Psoas muscle (tissue), 8 donors: ENCODE measurements at places on chromosomes 7 and 10. TPM values are rescaled to one million over a fixed set of nuclear protein-coding genes. Genes with fewer than 3 reads are reported as not detected.
A peak's percentile ranks its signal among the peaks of the same experiment; 100 is the strongest.

The CDHR1 gene
- 0.37 TPM for total RNA-seq

The NKX1-2 gene
- total RNA-seq: not detected

DNA sequence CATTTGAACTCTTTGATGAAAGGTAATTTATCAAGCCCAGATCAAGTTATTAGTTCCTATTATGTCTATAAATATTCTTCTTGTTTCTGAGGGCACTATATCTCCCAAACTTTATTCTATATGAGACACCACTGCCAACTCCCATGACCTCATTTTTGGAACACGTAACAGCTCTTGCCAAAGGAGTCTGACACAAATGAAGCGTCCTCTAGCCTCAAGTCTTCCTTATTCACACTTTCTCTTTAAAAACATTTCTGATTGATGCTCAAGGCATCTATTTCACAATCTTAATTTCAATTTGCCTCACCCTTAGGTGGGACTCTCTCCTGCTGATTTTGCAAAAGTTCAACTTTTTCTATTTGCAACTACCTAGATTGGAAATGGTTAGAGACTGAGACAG, 848.4 kb downstream of the GATA3 start:
- DNase-seq: no peak

GRCh38 chr10:102283890-102284289, 38.6 kb downstream of the GBF1 start:
- DNase-seq: no peak

GRCh38 chr10:33706191-33706590, 371.7 kb upstream of the NRP1 start:
- peak; percentile 55 for DNase-seq

The STEAP1B gene
- 0.90 TPM for total RNA-seq

The PAPOLB gene
- not detected for total RNA-seq

DNA sequence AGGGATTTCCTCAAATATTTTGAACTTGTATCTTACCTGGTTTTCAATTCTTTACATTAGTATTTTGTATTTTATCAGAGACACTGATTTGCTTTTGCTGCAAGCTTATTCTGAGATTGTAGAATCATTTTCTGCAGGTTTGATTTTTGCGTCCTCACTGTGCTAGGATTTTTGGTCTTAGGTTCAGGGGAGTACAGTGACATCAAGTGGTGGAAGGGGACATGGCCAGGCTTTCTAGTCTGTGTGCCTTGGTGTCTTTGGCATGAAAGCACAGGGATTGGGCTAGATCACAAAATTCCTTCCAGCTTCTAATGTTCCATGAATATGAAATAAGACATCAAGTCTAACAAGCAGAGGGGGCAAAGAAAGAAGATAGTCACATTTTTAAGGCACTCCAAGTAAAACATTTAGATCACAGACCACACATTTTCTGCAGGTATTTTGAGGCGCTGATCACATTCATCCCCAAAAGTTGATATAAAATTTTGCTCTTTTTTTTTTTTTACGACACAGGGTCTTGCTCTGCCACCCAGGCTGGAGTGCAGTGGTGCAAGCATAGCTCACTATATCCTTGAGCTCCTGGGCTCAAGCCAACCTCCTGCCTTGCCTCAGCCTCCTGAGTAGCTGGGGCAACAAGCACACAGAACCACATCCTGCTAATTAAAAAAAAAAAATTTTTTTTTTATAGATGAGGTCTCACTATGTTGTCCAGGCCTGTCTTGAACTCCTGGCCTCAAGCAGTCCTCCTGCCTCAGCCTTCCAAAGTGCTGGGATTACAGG, 124.4 kb downstream of the PON1 start:
- DNase-seq: no peak

GRCh38 chr10:50578949-50579348, 44.8 kb downstream of the SGMS1 start:
- no peak for DNase-seq

DNA sequence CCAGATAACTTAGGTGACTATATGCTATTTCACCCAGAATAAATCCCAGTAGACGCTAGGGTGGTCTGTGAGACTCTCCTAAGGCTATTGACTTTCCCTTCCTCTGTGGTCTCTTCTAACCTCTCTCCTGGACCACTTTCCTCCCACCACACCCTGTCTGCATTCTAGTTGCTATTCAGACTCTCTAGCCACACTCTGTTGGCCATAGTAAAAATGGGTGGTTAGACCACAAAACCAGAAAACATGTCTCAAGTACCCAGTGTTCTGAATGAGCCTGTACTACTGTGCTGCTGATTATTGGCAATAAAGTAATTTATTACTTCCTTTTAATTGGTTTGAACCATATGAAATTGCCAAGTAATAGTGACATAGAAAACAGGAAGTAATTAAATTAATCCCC, 240.8 kb downstream of the KIF20B start:
- no peak for DNase-seq

DNA sequence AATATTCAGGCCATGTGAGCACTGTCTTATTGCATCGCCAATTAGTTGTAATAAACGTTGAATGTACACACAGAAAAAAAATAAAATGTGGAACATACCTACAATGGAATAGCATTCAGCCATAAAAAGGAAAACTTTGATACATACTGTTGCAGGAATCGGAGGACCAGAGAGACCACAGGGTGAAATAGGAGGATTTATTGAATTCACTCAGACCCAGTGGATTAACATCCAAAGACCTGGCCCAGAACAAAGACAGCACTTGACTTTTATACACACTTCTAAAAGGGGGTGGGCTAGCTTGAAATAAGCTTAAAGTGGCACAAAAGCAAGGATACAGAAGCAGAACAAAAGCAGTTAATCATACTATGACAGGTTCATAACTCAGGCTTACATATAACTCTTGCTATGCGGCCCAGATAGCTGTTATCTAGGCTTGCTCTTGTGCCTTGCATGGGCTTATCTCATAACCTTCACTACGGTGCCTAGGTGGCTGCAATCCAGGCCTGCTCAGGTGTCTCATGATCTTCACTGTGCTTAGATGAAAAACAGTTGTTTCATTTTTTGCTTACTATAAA, 292.2 kb upstream of the TAC1 start:
- DNase-seq: no peak

DNA sequence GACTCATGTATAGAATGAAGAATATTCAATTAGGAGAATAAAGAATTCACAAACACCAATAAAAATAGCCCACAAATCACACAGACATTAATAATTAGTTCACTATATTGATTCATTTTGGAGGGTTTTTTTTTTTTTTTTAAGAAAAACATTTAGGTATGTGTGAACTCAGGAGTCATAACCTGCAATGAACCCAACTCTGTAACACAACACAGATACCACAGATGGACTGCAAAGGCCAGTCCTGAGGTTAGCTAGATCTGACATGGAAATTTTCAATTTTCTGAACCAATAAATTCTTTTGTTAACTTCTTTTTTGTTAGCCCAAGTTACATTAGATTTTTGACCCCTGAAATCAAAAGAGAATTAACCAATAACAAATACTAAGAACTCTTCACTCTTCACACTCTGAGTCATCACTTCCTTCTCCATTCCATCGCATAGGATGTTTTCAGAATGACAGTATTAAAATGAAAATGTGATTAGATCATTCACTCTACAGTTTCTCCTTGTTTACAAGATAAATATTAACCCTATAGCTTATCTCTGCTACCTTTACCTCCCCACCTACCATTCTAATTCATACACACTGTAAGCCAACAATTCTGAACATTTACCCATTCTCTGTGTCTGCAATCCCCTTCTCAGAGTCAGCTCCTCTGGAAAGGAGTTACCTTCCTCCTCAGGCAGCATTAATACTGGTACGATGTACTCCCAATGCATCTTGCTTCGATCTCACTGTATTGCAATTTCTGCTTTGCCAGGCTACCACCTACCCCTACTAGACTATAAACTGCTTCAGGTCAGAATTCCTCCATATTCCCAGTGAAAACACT, 141.5 kb downstream of the LRRN3 start:
- DNase-seq: no peak

The VPS41 gene
- total RNA-seq: 19.2 TPM

The ALOX5 gene
- total RNA-seq: 2.0 TPM

DNA sequence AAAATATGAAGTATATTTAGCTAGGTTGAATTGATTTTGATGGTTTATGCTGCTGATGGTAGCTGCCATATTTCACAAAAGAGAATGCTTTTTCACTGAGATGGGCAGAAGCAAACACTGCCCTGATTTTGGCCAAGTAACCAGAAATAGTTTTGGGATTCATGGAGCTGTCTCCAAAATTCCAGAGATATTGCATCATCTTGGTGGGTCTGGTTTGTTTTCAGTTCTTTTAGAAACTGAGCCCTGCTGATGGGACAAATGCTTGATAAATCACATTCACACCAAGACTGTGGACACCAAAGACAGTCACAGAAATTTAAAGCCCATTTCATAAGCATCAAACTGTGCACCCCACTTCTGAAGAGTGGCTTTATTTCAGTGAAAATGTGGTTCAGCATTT, 140.5 kb downstream of the BICC1 start:
- no peak for DNase-seq

GRCh38 chr10:88243836-88244730, 339.0 kb downstream of the RNLS start:
- DNase-seq: peak; percentile 57

DNA sequence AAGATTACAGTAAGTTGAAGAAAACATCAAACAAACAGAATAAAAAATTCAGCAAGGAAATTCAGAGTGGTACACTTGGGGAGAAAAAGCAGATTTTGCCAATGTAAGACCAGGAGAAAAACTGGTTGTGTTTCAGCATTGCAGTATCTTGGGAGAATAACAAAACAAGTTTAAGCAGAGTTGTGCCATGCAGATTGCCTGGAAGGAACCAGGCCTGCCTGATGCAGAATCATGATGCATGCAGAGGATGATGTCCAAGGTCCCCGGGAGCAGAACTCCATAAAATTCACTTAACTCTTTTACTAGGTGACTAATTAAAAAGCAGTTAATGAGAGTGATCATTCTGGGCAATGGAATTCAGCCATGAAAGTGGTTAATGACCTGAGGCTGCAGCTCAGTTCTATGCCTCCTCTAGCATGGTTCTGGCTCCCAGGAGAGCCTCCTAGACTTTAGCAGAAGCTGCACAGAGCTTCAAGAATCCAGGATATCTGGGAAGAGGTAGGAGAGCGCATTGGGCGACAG, 379.7 kb upstream of the C7orf33 start:
- DNase-seq: no peak

- no peak for DNase-seq
Measured at GRCh38 chr7:104275900-104276299, 52.5 kb upstream of the LHFPL3 start.

The CPA2 gene
- total RNA-seq: not detected

The ZNF117 gene
- 1.7 TPM for total RNA-seq
